Effector CD4-positive, alpha-beta T cell (primary cell): ENCODE measurements at places on chromosomes 7 and 10.

DNA sequence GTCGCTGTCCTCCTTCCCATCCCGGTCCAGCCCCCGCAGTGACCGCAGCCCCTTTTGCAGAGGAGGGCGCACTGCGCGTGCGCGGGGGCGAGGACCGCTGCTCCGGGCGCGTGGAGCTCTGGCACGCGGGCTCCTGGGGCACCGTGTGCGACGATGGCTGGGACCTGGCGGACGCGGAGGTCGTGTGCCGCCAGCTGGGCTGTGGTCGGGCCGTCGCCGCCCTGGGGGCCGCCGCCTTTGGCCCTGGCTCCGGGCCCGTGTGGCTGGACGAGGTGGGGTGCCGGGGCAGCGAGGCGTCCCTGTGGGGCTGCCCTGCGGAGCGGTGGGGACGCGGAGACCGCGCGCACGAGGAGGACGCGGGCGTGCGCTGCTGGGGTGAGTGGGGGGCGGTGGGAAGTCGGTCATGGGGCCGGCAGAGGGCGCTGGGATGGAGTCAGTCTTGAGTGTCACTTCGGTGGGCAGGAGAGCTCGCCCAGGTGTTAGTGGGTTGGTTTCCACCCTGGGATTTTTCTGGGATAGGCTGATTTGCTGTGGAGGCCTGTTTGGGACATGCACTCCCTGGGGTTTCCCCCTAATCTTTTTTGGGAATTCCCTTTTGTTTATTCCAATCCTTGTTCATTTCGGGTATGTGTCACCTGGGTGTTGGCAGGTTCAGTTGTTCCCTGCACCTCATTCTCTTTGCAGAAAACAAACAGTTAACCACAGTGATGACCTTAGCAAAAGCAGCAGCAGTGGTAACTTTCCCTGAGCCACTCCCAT, 11.6 kb downstream of the SCART1 start:
- DNase-seq = no peak

DNA sequence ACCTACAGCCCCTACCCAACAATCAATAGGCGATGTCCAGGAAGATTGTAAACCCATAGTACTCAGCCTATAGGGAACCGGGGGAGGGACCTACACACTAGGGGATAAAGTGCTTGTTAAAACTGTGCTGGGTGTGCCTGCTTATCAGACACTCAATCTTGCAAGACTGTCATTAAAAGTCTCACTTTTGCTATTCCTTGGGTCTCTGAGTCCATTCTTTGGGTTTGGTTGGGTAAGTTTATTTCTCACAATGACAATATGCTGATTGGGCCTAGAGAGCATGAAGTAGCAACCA, 45.6 kb downstream of the PTPRE start:
- DNase-seq = no peak

DNA sequence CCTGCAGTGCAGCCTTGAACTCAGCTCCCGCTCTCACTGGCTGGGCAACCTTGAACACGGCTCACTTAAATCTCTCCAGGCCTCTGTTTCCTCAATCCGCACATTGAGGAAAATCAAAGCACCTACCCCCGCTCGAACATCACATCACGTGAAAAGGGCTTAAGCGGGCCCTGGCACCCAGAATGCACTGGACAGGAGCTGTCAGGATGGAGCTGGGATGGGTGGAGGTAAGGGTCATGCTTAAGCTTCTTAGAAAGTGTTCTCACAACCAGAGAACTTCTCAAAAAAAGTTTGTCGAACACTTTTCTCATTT, 55.7 kb upstream of the MGMT start:
- no peak for DNase-seq

DNA sequence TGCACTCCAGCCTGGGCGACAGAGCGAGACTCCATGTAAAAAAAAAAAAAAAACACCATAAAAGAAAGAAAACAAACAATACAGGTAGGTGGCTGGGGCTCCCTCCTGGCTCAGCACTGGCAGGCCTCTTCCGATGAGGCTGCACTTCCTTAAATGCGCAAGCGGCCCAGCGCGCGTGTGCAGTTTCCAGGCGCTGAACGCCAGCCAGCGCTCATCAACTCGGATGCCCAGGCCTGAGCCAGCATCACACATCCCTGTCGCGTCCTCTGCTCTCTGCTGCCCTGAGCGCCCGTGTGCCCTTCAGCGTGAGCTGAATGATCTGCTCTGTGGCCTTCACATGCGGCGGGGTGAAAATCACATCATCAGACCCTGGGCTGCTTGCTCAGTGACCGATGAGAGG, 31.8 kb downstream of the NUDT1 start:
- DNase-seq = no peak

- no peak for DNase-seq
These were observed 8.8 kb upstream of the OR2A2 start for GRCh38 chr7:144100607-144101006.

DNA sequence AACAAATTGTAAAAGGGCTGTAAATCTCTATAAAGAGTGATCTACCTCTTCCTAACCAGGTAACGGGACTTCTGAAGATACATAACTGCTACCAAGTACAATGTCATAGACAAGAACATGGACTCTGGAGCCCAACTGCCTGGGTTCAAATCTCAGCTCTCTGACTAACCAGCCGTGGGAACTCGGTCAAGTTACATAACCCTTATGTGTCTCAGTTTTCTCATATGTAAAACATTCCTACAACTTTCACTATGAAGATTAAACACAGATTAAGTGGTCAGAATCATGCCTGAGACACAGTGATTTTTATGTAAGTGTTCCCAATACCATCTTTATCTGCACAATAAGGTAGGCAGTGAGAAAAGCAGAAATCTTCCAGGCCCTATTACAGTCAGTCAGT, 52.6 kb downstream of the ITGB1 start:
- no peak for DNase-seq

GRCh38 chr7:754531-755412, 27.7 kb upstream of the PRKAR1B start:
- no peak for DNase-seq

GRCh38 chr10:89555688-89556445, 20.5 kb upstream of the SLC16A12 start:
- no peak for DNase-seq

GRCh38 chr7:134504660-134505164, 22.7 kb upstream of the AKR1B10 start:
- DNase-seq = no peak

DNA sequence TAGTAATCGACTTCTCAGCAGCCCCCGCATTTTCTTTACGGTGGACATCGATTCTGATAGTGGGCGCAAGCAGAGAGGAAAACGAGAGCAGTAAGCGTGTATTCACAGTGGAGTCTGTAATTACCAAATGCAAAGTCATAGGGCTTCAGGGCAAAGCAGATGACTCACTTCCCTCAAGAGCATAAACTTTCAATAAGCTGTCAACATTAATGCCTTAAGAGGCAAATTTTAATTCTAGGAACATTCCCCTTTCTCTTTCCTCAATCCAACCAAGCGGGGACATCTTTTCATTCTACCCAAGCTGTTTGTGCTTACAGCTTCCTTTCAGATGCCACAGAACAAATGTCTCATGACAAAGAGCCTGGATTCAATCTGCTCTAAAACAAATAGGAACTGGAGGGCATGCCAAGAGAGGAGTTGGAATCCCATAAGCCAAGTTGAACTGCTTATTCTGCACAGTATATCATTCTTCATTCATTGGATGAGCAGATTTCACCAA, 48.6 kb downstream of the MALSU1 start:
- DNase-seq = no peak

- DNase-seq = no peak
These were observed 359.0 kb downstream of the ADRA2A start for GRCh38 chr10:111435871-111436270.

DNA sequence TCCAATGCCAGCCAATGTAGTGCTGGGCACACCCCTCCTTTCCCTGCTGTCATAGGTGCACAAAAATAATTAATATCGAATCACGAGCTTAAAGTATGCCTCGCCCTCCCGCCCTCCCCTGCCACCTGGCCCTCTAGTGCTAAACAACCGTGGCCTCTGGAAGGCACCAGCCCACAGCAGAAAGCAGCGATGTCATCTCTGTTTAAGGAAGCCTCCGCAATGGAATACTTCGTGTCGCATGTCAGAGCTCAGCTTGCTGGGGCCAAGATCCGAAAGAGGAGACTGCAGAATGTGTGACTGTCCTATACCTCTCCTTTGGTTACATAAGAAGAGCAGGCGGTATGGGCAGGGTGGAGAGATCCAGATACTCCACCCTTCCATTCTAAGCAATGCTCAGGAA, 71.5 kb downstream of the RHOBTB1 start:
- DNase-seq = no peak

GRCh38 chr10:73251683-73252444, 580 bp downstream of the MRPS16 start:
- no peak for DNase-seq

GRCh38 chr10:89706011-89706410, 4.6 kb downstream of the KIF20B start:
- no peak for DNase-seq

DNA sequence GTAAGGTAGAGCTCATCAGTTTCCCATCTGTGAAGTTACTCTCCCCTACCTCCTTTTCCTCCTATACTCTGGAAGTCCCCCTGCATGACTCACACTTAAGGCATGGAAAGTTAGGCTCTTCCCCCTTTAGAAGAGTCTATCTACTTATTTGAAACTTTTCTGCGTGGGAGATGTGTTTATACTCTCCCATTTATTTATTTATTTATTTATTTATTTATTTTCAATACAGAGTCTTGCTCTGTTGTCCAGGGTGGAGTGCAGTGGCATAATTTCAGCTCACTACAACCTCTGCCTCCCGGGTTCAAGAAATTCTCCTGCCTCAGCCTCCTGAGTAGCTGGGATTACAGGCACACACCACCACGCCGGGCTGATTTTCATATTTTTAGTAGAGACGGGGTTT, 107.5 kb upstream of the JCAD start:
- DNase-seq = no peak

DNA sequence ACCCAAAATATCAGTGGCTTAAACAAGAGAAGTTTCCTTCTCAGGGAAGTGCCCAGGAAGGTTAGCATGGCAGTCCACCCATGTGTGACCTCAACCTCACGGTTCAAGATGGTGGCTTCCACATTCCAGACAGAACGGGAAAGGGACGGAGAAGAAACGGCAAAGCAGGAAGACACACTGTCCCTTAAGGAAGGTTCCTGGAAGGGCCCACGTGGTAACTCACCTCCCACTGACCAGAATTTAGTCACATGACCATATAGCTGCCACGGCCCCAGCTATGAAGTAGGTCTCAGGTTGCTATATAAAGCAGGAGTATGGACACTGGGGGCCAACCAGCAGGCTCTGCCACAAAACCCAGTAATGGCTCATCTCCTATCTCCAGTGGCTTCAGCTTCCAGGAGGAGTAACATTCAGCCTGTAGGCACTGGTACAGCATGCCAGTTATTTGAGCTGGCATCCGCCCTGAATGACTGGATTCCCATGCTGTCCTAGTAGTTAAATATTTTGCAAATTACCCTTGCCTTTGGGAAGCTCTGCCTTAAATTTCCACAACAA, 278.5 kb upstream of the KLF14 start:
- DNase-seq = no peak

DNA sequence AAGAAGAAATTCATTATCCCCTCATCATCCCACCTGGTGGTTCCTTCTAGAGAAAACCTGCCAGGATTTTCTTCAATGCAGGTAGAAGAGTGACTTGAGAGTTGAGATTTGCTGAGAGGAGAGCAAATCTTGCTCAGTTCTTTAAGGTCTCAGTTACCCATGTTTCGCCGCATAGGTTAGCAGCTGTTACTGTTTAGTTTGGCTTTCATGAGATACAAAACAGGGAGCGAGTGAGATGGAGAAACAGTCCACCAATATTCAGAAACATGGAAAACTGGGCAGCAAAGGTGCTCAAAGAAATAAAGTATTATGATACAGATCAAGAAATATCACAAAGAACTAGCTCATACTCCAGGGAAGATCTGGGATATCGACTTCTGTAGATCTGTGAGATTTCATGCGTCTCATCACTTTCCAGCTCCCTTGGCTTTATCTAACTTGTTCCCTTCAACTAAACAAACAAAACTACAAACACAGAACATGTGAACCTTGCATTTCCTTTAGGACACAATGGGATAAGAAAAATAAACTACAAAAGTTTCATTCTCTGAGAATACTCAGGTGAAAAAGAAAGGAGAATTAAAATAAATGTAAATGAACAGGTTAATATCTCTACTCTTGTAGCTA, 63.4 kb downstream of the AKR1C4 start:
- DNase-seq = no peak

DNA sequence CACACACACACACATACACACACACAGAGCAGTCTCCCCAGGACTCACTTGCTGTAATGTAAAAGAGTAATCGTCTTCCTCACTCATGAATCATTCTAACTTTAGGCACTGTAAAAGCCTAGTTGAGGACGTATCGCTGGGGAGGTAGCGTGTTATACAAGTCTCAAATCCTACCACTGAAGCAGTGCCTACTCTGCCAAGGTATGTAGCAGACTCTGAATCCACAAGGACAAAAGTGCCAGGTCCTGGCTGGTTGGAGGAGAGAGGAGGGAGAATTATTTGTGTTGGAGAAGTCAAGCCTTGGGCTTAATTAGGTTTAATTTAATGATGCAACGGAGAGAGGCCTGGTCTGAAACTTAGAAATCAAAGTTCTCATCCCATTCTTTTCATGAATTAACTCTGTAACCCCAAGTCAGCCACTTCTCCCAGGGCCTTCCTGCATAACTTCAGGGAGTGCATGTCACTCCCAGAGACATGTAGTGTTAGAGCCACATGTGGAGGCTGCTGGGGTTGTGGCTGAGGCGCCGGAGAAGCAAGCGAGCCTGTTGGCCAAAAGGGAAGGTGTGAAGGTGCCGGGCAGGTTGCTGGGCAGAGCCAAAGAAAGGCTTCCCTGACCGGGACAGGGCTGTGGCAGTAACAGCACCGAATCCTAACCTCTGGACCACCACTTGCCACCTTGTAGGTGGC, 36.7 kb downstream of the NKX2-3 start:
- DNase-seq = no peak

DNA sequence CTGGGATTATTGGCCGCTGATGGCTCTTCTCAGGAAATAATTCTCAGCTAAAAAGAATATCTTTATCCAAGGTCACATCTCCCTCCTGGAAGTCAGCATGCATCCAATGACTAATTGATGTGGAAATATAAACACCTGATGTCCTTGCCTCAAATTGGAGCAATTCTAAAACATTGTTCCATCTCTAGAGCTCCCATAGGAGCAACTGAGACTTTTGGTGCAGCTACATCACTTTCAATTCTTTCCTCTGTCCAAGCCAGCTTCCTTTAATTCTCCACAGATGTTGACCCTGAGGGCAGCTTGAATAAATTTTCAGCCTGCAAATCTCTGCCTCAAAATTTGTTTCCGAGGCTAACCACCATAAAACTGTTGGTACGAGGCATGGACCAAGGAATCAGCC, 43.9 kb upstream of the KCND2 start:
- no peak for DNase-seq
